ENCODE measurements at places on chromosomes 12 and 14.

DNA sequence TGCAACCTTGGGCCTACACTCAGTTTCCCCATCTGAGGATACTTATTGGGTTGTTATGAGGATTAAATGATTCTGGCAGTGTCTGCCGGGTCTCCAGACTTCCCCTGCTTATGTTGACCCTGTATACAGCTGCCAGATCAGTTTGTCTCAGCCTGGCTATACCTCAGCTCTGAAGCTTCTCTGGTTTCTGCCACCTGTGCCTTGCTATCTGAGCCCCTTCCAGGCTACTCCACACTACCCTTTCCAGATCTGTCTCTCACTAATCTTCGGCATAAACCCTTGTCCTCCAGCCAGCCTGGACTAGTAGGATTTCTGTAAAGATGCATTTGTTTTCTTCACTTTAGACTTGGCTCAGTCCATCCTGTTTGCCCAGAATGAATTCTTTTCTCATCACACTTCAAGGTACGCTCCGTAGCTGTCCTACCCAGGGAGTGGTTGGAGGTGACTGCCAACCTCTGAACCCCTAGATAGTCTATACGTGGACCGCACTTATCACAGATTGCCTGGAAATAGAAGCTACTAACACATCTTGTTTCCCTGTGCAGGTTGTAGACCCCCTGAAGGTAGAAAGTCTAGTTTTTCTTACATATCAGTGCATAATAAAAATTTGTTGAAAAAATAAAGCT lies 422.4 kb downstream of the RAD51B start:
- no peak for DNase-seq

DNA sequence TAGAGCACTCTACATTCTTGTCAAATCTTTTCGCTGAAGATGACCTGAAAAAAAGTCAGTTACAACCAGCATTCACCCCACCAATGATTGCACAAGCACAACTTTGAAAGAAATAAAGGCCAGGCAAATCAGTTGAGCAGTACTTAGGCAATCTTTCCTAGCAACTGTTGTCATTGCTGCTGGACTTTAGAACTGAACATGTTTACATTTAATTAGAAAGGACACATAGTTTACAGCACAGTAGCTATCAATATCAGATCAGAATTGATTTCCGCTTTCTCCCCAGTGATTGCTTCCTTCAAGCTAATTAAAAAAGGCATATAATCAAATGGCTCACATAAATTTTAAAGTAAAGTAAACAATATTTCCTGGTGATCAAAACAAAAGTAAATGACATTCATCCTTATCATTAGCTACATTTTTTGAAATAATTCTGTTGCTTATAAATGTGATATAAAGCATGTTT lies 128.4 kb downstream of the FOXA1 start:
- DNase-seq = no peak

DNA sequence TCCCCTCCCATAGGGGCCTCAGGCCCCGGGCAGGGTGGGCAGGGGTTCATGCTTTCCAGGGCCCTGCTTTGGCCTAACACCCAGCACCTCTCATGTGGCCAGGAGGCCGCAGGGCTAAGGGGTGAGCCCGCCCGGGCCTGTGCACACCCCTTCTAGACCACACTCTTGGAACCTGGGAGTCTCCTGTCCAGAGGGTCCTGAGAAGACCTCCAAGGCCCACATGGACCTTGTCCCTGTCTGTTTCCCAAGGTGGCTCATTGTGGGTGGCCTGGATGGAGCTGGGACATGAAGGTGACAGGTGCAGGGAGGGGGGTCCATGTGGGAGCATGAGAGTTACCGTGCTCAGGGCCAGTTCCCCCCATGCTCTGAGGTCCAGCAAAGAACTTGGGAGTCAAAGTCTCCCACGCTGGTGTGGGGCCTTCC lies 11.6 kb downstream of the DLK1 start:
- DNase-seq = no peak

- DNase-seq = no peak
These were observed 308.2 kb downstream of the ACSS3 start for GRCh38 chr12:81386101-81386500.

DNA sequence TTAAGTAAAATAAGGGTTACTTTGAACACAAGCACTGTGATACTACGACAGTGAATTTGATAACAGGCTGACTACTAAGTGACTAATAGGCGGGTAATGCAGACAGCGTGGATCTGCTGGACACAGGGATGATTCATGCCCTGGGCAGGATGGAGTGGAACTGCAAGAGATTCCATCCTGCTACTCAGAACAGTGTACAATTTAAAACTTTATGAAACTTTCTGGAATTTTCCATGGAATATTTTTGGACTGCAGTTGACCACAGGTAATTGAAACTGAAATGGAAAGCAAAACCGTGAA lies 46.0 kb downstream of the YEATS4 start:
- no peak for DNase-seq

GRCh38 chr14:80491131-80491530 lies 279.8 kb upstream of the DIO2 start:
- no peak for DNase-seq

DNA sequence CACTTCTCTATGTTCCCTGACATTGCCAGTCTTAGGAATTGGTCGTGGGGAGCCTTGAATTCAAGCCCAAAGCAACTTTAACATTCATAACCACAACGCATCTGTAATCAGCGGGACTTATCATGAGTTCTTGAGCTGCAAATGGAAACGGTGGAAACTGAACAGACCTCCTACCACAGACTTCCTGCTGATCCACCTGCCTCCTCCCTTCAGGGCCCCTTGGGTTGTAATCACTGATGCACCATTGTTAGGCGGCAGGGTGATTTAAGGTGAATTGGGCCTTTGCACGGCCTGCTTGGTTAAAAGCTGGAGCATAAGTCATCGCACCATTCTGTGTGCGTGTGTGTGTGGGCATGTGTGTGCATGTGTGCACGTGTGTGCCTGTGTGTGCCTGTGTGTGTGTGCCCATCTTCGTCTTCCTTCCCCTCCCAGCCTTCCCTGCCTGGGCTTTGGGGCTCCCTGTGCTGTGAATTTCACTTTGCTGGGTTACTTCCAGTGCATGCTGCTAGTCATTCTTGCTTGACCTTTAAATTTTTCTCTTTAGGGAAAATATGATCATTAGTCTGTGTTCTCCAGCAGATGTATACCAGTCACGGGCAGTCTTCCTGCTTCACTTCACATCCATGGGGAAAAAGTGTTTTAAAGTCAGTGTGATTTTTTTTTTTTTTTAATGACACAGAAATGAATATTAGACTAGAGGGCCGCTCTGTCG lies 29.1 kb downstream of the CHST11 start:
- DNase-seq = no peak

DNA sequence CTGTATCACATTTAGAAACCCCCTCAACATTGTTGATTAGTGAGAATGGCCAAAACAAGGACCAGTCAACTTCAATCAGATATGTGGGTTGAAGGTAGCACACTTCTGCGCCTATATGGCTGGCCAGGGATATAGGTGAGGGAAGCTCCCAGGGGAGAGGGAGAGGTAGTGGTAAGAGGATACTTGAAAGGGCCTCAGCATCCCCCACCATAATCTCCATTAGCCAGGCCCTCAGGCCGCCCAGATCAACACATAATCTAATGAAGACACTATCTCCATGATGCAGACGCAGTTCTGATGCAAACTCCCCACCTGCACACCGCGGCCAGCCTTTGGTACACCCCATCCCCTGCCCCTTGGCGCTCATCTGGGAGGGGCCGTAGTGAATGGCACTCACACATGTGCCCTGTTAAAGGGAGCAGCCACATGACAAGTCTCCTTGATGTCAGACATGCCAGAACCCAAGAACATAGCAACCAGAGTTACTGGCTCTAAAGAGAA lies 158.0 kb downstream of the TMEM132C start:
- no peak for DNase-seq

- no peak for DNase-seq
These were observed 714 bp upstream of the PSMC6 start for GRCh38 chr14:52706286-52706685.

GRCh38 chr12:17527021-17527420 lies 563.0 kb downstream of the RERGL start:
- DNase-seq = no peak

DNA sequence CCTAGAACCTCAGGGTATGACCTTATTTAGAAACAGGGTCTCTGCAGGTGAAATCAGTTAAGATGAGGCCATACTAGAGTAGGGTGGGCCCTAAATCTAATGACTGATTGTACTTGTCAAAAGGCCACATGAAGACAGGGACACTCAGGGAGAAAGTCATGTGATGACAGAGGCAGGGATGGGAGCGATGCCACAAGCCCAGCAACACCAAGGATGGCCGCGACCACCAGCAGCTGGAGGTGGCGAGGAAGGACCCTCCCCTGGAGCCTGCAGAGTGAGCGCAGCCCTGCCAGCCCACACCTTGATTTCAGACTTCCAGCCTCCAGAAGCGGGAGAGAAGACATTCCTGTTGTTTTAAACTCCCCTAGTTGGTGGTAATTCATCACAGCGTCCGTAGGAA lies 199.9 kb downstream of the PHETA1 start:
- DNase-seq = no peak

- DNase-seq = no peak
These were observed 28.0 kb downstream of the PLEKHG7 start for GRCh38 chr12:92730758-92731157.

- no peak for DNase-seq
These were observed 18.9 kb upstream of the COCH start for GRCh38 chr14:30855345-30856037.

- no peak for DNase-seq
These were observed 84.3 kb upstream of the OTX2 start for GRCh38 chr14:56894591-56894991.

DNA sequence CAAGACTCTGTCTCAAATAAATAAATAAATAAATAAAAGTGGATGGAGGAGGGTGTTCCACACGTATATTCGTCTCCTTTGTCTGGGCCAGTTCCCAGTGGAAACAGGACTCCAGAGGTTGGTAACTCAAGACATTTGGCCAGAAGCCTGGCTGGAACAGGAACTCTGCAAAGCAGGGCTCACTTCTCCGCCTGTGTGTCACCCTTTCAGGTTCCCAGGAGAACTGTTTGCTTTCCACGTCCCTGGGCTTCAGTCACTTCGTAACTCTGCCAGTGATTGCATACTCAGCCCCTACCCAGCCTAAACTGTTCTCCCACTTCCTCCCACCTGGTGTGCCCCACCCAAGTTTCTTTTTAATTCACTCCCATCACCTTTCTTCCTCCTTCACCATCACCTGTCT lies 7.0 kb upstream of the UBE2N start:
- no peak for DNase-seq

GRCh38 chr12:126474703-126475102 lies 1409.5 kb downstream of the AACS start:
- DNase-seq = no peak

DNA sequence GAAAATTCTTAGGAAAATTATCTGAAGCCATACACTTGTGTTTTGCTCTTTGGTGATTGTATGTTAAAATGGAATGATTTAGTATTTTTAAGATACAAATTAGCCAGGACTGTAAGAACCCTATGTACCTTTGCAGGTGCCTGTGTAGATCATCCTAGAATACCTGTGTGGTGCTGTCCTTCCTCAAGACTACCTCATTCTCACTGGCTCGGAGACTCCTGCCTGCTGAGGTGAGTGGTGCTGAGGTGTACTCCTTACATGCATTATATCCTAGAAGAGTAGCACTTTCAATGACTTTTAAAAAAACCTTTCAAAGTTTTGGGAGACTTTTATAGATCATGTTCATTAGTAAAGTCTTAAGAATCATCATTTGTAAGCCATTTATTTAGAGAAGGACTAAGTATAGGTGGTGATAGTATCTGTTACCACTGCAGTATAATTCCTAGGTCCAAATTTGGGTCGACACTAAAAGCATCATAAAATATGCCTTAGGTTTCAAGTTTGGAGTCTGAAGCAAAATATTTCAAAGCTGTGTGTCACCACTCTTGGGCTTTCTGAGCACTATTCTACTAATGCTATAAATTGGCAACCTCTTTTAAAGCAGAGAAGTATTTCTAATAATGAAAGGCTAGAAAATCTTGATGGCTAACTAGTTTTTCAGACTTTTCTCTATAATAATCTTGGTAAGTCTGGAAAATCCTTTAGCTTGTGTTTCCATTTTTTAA lies 36.6 kb downstream of the RASSF8 start:
- no peak for DNase-seq

DNA sequence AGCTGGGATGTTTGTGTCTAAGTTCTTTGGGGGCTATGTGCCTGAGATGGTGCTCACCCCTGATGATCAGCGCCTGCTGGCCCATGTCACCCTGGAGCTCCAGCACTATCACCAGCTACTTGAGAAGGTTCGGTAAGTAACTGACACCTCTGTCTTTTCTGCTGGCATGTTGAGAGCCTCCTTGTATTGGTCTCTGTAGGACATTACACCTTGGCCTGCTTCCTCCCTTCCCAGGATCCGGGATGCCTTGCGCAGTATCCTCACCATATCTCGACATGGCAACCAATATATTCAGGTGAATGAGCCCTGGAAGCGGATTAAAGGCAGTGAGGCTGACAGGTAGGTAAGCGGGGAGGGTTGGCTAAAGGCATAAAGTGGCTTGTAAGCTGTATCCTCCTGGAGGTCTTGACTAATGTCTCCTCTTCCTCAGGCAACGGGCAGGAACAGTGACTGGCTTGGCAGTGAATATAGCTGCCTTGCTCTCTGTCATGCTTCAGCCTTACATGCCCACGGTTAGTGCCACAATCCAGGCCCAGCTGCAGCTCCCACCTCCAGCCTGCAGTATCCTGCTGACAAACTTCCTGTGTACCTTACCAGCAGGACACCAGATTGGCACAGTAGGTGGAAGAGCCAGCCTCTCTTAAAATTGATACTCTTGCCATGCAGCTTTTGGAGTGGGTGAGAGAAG lies 5.5 kb downstream of the DDIT3 start:
- DNase-seq = no peak

DNA sequence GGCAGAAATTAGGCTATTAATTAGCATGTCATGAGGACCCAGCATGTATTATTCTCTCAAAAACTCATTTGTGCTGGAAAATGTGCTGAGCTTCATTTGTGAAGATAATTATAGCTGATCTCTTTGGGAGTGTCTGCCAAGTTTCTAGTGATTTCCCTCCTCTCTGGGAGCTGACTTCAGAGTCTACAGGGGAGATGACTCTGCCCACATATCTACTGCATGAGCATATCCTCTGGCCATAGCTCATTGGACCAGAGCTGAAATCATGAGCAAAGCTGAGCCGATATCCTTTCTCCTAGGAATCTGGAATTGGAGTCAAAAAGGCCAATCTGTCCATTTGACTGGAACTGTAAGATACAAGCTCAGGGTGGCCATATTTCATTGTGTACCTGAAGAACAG lies 5.9 kb downstream of the CCDC198 start:
- no peak for DNase-seq
